ENCODE measurements at places on chromosomes 7 and 10.

GRCh38 chr10:49133706-49134248 lies at the start of gene FAM170B:
Gene FAM170B, minus strand, starts transcription at chr10:49134021. Its CDS starts 103 bp downstream, at chr10:49133918.
- DNase-seq, result no peak

DNA sequence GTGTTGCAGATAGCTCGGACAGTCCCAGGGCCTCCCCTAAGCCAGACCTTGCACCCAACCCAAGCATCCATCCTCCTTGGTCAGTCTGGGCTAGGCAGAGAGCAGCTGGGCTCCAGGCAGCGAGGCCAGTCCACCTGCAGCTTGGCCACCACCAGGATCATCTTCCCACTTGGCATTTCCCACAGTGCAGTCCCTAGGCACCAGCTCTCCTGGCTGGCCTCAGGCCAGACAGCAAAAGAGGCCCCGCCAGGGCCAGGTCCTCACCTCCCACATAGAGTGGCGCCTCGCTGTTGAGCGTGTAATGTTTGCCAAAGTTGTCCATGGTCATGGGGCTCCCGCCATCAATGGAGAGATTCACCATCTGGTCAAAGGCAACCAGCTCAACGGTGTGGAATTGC lies 171.7 kb downstream of the LCOR start:
- DNase-seq, result peak; percentile 54

- DNase-seq, result no peak
These were observed 691.3 kb downstream of the SORCS1 start for GRCh38 chr10:106473129-106473685.

- DNase-seq, result no peak
These were observed 107.7 kb downstream of the SEPTIN7 start for GRCh38 chr7:35908331-35909216.

DNA sequence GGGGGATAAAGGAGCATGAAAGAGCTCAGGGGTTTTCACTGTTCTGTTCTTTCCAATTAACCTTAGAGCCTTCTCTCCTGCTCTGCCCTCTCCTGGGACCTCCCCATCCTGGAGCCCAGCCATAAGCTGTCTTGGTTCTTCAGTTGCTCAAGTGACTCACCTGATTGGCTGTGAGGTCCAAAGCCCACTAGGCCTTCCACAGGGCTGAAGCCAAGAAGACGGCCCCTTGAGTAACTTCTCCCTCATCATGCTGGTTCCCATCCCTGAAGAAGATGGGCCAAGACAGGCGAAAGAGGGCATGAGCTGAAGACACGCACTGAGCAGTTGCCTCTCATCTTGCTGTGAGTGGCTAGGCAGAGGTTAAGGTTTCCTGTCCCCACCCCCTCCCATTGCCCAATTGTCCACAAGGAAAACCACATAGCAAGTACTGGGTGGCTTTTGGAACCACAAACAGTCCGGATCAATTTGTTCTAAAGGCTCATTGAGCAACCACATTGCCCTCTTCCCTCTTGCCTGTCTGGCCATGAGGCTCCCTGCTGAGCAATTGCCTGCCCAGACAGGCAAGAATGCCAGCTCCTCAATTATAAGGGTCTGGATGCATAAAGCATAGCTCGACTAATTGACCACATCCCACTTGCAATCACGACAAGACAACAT lies 43.9 kb upstream of the GPAM start:
- no peak for DNase-seq

GRCh38 chr10:6987536-6987945 lies 407.5 kb upstream of the PRKCQ start:
- DNase-seq, result no peak

GRCh38 chr7:107989618-107990373 lies 13.2 kb downstream of the LAMB1 start:
- DNase-seq, result no peak

DNA sequence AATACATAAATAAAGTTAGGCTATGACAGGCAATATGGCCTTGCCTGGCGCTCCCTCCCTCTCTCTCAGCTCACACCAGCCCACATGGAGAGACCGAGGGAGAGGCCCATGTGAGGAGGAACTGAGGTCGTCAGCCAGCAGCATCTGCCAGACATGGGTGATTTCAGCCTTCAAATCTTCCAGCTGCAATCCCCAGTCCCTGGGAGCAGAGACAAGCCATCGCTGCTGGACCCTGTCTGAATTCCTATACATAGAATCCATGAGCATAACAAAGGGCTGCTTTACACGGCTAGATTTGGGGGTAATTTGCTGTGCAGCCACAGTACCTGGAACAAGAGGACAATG lies 35.6 kb downstream of the ANKRD16 start:
- no peak for DNase-seq

DNA sequence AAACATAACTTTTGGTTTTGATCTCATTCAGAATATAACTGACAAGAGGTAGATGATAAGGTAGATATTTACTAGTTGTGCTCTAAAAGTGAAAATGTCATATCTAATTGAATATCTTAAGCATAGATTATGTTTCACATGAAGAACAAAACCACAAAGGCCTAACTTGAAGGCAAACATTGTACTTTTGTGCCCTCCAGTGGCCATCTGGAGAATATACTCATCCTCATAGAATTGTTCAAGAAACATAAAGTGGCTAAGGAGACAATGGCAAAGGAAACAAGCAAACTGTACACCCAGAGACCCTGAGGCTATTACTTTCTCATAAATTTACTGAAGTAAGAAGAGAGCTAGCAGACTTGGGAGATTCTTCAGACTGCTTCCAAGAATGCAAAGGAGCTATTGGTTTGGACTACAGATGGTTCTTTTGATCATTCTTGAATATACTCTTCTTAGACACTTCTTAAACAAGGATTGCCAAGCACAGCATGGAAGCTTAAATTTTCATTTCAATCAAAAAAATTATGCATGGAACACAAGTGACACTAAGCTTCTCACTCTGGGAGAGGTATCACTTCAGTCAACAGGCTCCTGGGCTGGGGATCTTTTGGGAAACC lies 98.2 kb upstream of the DKK1 start:
- DNase-seq, result no peak

DNA sequence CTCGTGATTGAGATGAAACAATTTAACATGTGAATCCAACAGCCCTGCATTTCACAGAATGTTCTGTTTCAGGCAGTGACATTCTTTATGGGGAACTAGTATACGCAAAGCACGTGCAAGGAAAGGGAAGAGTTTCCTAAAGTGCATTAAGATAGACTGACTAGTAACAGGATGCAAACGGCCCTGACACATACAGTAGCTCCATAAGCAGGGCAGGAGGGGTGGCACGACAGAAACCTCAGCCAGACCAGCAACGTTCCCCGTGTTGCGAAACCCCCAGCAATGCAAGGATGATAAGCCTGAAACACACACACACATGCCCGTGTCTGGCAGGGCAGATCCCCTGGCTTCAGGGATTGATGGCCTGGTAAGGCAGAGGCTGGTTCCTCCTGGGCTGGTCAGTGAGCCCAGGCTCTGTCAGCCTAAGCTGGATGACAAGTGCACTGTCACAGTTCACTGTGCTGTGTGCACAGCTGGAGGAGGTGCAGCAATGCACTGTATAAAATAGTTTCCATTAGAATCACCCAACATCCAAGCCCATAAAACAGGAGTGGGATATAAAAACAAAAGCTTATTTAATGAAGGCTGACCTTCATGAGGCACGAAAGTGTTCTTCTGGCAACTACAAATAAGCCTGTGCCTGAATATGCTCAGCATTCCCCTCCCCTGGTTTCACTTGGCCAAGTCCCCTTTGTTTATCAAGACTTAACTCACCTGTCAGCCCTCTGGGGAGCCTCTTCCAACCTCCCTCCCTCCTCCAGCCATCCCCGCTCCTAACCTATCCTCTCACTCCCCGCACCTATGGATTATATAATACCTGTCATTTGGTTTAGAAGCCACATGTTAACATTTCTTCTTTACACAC lies 88.8 kb downstream of the GSAP start:
- peak; percentile 81 for DNase-seq

GRCh38 chr10:10247585-10247984 lies 770.1 kb upstream of the CELF2 start:
- DNase-seq, result no peak

- no peak for DNase-seq
These were observed 5.1 kb upstream of the SLC16A12 start for GRCh38 chr10:89540420-89540949.

GRCh38 chr10:55500931-55501559 lies 700.0 kb upstream of the PCDH15 start:
- DNase-seq, result no peak

- no peak for DNase-seq
These were observed 68.6 kb downstream of the NSUN6 start for GRCh38 chr10:18582803-18583202.

- no peak for DNase-seq
These were observed 36.1 kb downstream of the MAD1L1 start for GRCh38 chr7:2196381-2197378.
